COLO829 (cell line): ENCODE measurements at places on chromosomes 6 and 20.

- DNase-seq = no peak
These were observed at the start of gene CCHCR1 for GRCh38 chr6:31157513-31158139. Gene CCHCR1, minus strand, starts transcription at chr6:31157802. Its CDS starts 202 bp downstream, at chr6:31157600.

GRCh38 chr6:129686941-129687627, 22.9 kb downstream of the ARHGAP18 start:
- DNase-seq = no peak

- no peak for DNase-seq
These were observed 40.6 kb upstream of the SLC22A16 start for GRCh38 chr6:110517034-110517433.

GRCh38 chr6:37308069-37308815, 45.5 kb upstream of the RNF8 start:
- DNase-seq = no peak

DNA sequence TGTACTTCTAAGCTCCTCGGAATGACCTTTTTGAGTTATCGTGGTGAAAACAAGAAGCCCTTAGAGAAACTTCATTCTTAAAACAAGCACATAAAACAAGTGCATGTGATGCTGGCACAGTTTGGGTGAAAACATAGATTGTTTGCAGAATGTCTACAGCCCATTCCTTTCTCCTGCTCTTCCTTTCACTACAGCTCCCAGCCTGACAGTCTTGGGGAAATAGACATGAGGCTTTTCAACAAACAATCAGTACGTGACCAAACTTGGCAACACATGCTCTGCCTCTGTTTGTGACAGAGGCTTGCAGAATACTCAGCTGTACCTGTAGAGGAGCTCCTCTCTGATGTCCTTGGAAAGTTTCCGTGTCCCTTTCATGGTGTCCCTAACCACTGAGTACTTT, 321.6 kb downstream of the ZFAND3 start:
- DNase-seq = peak; percentile 20

DNA sequence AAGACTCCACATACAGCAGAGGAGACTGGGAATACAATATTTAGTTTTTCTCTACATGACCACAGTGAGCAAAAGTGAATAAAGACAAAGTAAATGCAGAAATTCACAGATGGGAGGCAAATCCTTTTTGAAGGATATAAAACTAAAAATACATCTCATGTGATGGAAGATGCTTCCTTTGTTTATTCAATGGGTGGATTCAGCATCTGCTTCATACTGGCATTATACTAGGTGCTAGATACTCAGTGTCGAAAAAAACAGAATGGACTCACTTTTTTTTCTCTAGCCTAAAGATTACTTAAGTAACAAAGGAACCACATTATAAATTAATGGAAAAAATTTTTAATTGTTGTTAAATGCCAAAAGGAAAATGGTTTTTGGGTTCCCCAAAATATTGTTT, 216.2 kb downstream of the TRDN start:
- no peak for DNase-seq

- DNase-seq = no peak
These were observed 6.1 kb downstream of the DACT2 start for GRCh38 chr6:168313431-168314011.
